ENCODE measurements at places on chromosomes 6 and 20.

- DNase-seq = peak; percentile 59
Observed at GRCh38 chr6:16286151-16286522, 47.8 kb downstream of the GMPR start.

- DNase-seq = no peak
Observed at GRCh38 chr20:3933218-3933617, 44.0 kb downstream of the PANK2 start.

GRCh38 chr6:42226645-42227143, 9.0 kb upstream of the MRPS10 start:
- no peak for DNase-seq

DNA sequence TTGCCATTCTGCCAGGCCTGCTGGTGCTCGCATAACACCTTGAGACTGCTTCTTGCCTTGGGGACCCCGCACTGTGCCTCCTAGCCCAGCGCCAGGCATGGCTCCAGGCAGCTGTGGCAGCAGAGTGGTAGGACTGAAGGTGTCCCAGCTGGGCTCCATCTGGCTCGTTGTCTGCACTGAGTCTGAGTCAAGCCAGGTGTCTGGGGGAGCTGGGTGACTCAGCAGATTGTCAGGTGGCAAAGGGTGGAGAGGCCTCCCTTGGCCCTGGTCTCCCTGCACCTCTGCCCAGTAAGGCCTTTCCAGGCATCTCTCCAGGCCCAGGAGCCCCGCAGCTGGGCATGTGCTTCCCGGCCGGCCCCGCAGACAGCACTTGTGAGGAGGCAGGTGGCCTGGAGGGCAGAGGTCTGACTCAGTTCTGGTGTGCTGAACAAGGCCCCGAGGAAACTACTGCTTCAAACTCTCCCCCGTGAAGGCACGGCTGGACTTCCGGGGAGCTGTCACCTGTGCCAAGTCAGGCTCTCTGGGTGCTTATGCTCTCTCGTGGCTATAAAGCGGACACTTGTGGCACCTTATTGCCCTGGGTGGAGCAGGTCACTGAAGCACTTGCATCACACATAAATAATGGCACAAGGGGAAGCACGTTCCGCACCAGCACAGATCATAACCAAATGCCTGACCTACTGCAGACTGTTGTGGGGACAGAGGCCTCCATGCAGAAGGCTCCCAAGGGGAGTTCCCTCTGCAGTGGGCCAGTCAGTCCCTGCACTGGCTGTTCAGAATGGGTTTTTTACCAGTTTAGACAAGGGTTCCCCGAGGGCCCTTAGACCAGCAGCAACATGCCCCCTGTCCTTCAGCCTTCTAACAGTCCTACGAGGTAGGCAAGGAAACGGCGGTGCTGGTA, 27.5 kb downstream of the FOXC1 start:
- no peak for DNase-seq

GRCh38 chr6:51541847-51542246, 545.6 kb downstream of the PKHD1 start:
- no peak for DNase-seq

- DNase-seq = no peak
Observed at GRCh38 chr6:44145839-44146238, 12.8 kb upstream of the CAPN11 start.
